ENCODE measurements at places on chromosomes 2 and 18.

- DNase-seq: no peak
Observed at GRCh38 chr18:48600456-48601090, 61.7 kb downstream of the CTIF start.

- no peak for DNase-seq
Observed at GRCh38 chr18:30775629-30776028, 266.9 kb downstream of the DSC3 start.

DNA sequence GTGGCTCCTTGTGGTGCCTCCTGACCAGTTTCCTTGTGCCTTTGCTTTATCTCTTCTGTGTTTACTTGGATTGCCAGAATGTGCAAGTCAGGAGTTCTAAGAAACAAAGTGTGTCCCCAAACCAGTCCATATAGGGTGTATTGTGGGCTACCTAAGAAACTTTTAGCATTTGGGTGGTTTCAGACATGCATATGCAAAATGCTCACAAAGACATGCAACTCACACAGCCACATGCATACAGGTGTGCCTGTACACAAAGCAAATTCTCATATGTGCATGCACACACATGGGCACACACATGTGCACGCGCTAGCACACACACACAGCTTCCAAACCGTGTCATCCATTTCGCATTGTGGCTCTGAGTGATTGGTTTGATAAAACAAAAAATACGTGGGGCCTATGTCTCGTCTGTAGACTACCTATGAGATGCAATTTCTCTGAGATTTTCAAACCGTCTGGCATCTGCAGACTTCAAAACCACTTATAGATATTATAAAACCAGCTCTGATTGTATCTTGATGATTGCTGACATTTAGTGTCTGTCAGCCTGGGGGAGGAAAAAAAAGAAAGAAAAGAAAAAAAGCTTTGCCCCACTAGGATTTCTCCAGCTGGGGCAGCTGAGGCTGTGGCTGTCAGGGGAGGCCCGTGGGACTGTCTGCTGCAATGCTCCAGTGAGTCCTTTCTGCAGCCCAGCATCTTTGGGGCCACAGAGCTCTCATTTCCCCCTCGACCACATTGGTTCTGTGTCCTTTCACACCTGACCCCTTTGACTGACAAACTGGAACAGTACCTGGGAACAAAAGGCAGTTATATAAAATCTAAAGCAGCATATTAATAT is 556.1 kb downstream of the CMPK2 start:
- DNase-seq: no peak

GRCh38 chr2:241884951-241885290 is 15.4 kb downstream of the RTP5 start:
- no peak for DNase-seq

GRCh38 chr2:240411261-240412160 is 24.0 kb upstream of the GPC1 start:
- DNase-seq: no peak

DNA sequence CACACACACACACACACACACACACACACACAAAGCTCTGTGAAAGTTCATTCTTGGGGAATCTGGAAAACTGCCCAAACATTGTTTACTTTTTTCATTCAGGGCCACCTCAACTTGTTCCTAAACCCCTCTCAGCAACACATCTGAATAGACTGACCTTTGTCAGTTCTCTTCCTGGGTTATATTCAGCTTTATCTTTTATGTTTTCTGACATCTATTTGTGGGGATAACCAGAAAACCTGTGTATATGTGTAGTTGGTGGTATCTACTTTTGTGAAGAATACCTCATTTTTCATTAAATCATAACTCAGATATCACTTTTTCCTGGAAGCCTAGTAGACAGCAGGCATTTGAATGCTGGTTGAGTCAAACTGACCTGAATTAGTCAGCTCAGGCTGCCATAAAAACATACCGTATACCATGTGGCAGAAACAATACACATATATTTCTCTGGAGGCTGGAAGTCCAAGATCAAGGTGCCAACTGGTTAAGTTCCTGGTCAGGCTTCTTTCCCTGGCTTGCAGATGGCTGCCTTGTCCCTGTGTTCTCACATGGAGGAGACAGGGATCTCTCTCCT is 11.0 kb upstream of the RNF144A start:
- DNase-seq: no peak
